Karpas-422 (cell line): ENCODE measurements at places on chromosomes 16 and 17.

DNA sequence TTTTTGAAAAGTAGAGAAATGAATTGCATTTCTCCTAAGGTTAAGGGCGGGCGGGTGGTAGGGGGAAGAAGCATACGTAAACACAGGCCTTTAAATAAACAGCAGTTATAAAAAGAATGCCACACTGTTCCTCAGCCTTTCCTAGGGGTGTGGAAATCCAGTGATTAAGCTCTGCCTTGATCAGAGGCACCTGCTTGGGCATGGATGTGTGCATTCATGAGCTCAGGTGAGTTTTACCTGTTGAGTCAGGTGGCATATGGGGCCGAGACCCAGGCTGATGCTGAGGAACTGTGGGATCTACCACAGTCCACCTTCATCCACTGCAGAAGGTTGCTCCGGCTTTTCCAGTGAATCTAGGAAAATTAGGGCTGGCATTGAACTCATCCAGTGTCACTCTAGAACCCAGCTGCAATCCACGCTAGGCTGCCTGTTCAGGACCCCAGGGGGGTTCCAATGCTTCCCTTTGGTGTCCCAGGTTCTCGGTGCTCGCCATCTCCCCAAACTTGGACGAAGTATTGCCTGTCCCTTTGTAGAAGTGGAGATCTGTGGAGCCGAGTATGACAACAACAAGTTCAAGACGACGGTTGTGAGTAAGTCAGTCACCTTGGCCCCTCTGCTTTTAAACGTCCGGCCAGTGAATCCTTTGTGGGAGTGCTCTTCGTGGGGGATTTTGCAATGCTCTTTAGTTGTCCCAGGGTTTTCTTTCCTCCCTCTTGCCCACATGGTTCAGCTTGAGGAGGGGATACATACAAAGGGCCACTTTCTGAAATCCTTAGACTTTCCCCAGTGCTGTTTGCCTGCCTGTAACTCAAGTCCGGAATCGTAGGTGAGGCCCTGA is 72.7 kb downstream of the SDR42E1 start:
- no peak for DNase-seq

GRCh38 chr17:57277923-57278604 is 21.7 kb downstream of the MSI2 start:
- no peak for DNase-seq

DNA sequence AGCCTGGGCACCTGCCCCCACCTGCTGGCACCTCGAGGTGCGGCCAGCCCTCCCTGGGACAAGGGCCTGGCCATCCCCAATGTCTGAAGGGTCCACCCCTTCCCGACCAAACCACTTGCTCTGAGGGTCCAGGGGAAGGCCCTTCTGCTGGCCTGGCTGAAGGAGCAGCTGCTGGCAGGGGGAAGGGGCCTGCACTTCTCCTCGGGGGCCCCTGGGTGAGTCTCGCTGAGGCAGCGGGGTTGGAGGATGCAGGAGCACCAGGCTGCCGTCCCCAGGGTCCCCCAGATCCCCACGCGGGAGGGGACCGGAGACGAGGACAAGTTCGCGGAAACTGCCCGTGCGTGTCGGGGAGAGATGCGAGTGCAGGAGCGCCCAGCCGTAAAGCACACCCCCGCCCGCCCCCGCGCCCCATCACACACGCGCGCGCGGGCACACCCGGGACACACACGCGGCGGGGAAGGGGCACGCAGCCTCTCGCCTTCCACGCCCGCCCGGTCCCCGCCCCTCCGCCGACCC is 725 bp upstream of the CACNA1H start:
- DNase-seq, result no peak

GRCh38 chr16:17657045-17657444 is 186.3 kb upstream of the XYLT1 start:
- no peak for DNase-seq

DNA sequence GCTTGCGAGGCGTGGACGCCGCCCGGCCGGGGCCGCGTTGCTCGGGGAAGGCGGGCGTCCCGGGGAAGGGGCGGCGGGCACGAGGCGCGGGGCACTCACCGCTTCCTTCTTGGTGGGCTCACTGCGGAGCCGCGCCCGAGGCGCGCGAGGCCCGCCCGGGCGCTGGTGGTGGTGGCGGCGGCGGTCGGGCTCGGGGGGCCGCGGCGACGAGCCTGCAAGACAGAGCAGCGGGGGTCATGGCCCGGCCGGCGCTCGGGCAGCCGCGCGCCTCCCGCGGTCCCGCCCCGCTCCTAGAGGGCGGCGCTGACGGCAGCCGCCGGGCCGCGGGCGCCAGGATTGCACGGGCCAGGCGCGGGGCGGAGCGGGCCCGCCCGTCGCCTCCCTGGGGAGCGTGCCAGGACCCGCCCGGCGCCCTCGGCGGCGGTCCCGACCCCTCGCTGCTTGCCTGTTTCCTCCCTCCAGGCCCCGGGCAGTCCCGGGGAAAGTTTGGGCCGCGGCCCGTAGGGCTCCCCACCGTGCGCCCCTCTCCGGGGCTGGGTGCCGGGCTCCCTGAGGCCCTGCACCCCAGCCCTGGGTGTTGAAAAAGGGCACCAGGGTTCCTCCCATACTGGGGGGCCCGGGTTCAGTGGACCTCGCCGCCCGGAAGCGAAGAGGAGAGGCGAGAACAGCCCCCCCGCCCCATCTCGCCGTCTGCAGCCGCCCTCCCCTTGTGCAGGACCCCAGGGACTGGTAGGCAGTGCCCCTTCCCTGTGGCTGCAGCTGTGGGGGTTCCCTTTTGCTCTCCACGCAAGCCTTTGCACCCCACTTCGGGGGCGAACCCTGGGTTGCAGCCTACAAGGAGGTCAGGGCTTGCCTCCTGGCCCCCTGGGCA is at the start of gene C16orf74:
Gene C16orf74, minus strand, starts transcription at position 270 of the 871 bp plus-strand sequence. CDS start 15,879 bp downstream, outside the sequence.
- DNase-seq, result peak; percentile 69

DNA sequence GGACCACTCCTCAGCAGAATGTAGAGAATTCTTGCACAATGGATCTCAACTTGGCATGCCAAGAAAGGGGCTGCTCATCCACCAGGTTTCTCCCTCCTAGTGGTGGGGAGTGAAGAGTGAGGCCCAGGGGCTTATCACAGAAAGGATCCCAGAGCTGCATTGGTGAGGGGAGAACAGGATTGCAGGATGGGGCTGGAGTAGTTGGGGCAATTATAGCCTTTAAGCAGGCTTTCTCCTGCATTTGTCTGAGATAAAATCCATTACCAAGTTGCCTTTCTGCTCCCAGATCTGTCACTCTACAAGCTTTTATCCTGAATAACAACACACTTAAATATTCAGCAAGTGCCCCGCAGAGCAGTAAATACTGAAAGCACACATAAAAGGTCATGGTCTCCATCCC is 130.8 kb upstream of the CES5A start:
- DNase-seq, result no peak

DNA sequence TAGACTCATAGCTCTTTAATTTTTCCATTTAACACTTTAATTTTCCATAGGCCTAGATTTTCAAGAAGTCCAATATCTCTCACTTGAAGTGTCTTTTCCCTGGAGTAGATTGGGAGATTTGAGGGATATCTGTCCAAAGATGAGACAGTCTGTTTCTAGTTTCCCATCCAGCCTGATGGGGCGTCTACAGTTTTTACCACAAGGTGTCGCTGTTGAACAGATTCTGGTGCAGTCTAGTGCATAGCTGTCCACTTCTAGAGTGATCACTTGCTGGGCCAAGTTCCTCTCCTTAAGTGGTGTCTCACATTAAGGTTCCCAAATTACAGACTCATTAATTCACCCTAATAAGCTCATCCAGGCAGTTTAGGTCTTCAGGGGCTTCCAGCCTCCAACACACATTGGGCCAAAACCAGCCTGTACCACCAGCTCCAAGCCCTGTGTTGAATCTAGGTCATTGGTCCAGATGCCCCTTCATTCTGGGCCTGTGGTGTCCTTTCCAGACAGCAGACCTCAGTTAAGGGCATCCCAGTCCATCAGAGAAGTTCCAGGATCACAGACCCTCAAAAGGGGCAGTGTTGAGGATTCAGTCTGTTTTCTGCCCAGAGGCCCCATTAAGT is 9.4 kb downstream of the SNX20 start:
- DNase-seq, result peak; percentile 79

DNA sequence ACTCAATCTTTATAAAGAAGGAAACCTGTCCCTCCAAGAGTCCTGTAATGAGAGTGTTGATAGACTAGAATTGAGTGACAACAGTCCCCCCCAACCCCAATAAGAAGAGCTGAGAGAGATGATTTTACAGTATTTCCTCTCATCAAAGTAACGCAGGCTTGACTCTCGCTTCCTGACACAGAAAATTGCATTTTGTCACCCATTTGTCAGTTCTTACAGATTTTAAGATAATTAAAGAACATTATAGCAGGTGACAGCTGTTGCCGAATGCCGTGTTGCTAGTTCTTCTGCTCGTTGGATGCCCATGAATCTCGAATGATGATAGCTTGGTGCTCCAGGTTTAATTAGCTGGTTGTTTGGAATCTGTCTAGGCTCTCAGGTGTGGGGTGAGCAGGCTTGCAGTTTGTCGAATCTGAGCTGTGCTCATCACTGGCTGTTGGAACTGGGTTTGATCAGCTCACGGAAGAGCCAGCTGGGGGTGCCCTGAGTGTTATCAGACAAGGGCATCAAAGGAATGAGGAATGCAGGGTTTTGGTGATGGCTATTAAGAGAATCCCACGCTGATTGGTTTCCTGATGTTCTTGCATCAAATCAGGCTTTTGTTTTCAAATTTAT is 84.8 kb upstream of the CPHXL start:
- no peak for DNase-seq

- no peak for DNase-seq
Measured at GRCh38 chr16:80993307-80993706, 13.4 kb downstream of the CMC2 start.
